Upper lobe of left lung (tissue), 6 donors: ENCODE measurements at places on chromosomes 13 and 19.

- H3K27ac ChIP-seq, result no peak overlapping the region
- no peaks in the 10 kb centered on the region for H3K4me1 ChIP-seq
- no peaks in the 10 kb centered on the region for H3K36me3 ChIP-seq
- no peak overlapping the region for H3K4me3 ChIP-seq
- DNase-seq, result no peak
Observed at GRCh38 chr13:43494206-43494605, 292.6 kb downstream of the ENOX1 start.

DNA sequence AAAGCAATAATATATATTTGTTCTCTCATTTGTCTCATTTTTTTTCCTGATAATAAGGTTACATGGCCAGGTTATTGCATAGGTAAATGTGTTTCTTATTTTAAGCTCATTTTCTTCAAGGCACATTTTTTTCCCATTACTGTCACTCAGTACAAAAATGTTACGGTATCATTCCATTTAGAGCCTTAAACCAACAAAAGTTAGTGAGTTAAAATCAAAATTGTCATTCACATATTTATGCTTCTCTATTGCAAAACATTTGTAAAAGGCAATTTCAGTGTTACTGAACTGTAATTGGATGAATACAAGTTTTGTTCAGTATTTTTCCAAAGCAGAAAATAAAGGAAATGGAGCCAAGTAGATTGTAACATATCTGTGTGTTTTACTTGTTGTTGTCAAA lies 117.6 kb upstream of the MAB21L1 start:
- no peak overlapping the region for H3K27ac ChIP-seq
- no peaks in the 10 kb centered on the region for H3K36me3 ChIP-seq

DNA sequence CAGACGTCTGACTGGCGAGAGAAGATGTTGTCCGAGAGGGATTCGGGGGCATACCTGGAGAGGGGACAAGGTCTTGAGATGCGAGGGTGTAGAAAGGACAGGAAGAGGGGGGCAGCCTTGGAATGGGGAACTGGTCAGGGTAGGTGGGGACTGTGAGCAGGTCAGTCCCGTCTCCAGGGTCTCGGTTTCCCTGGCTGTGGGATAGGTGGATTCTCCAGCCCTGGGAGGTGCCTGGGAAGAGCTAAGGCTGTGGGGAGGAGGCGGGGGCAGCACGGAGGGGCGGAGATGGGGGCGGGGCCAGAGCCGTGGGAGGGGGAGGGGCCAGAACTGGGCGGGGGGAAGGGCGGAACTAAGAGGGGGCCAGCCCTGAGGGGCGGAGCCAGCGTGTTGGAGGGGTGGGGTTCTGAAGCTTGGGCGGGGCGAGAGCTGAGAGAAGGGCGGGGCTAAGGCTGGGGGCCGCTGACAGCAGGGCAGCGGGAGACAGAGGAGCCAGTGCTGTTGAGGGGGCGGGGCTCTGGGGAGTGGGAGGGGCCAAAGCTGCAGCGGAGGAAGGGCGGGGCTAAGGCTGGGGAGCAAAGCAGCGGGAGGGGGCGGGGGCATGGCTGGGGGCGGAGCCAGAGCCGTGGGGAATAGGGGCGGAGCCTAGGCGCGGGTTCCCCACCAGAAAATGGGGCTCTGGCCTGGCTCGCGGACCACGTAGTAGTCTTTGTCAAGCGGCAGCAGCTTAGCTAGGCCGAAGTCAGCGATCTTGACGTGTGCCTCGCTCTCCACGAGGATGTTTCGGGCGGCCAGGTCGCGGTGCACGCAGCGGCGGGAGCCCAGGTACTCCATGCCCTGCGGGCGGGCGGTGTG lies 9.5 kb upstream of the INSL3 start:
- peaks cover 73% of the 10 kb centered on the region for H3K36me3 ChIP-seq
- H3K4me3 ChIP-seq, result no peak overlapping the region
- no peaks in the 10 kb centered on the region for H3K4me1 ChIP-seq
- H3K27ac ChIP-seq, result no peak overlapping the region
- peak; percentile 83 for DNase-seq

GRCh38 chr19:12676384-12676792 lies 5.3 kb downstream of the DHPS start:
- no peak overlapping the region for H3K27ac ChIP-seq
- H3K27me3 ChIP-seq, result no peaks in the 10 kb centered on the region
- peak; percentile 80 for DNase-seq
- peaks cover 63% of the 10 kb centered on the region for H3K36me3 ChIP-seq
- H3K4me3 ChIP-seq, result no peak overlapping the region

GRCh38 chr19:34263745-34264237 lies 9.4 kb downstream of the GARRE1 start:
- peaks cover 21% of the 10 kb centered on the region for H3K4me1 ChIP-seq
- no peak overlapping the region for H3K27ac ChIP-seq
- H3K27me3 ChIP-seq, result no peaks in the 10 kb centered on the region
- no peaks in the 10 kb centered on the region for H3K36me3 ChIP-seq
- no peak overlapping the region for H3K4me3 ChIP-seq
- no peak for DNase-seq

DNA sequence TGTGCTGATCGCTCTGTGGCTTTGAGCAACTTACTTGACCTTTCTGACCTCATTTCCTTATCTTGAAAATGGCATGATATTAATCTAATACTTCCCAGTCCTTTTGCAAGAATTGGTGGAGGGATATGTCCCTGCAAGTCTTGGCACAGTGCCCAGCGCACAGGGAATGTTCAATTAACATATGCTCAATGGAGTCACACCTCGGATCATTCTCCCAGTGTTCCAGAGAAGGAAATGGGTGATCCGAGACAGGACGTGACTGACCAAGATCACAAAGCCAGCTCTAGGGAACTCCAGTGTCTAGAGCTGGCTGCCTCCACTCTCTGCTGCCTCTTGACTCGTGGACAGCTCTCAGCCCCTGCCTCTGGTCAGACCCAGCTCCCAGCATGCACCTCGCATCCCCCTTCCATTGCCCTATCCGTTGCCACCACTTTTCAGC lies 3.6 kb downstream of the CDC42EP5 start:
- H3K4me3 ChIP-seq, result no peak overlapping the region
- peaks cover 38% of the 10 kb centered on the region for H3K4me1 ChIP-seq
- H3K27me3 ChIP-seq, result no peaks in the 10 kb centered on the region

DNA sequence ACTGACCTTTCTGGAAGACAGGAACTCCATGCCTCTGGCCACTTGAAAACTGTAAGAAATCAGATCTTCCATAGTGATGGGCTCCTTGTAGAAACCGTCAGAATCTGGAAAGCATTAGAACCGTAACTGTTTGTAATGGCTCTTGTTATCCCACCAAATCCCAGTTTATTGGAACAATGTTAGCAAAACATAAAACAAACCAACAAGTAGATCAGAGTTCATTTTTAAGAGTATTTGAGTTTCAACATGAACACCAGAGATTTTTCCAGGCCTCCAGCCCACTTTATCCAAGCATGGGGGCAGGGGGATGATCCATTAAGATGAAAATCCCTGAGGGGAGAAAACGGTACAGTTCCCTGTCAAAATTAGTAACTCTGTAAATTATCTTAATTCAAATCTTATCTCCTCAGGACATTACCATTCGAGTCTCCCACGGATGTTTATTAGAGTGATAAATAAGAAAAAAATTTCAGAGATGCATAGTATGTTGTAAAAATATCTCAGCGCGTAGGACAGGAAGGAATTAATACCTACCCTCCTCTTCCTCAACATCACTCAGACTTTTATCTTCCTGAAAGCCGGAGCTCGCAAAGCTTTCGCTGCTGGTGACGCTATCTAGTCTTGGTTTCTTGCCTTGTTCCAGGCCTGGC lies 172.5 kb downstream of the FLT1 start:
- no peak for DNase-seq
- H3K27ac ChIP-seq, result no peak overlapping the region
- no peak overlapping the region for H3K4me3 ChIP-seq
- no peaks in the 10 kb centered on the region for H3K36me3 ChIP-seq

GRCh38 chr13:43346427-43346826 lies 323.0 kb downstream of the DNAJC15 start:
- no peaks in the 10 kb centered on the region for H3K27me3 ChIP-seq
- H3K4me3 ChIP-seq, result no peak overlapping the region
- H3K4me1 ChIP-seq, result no peaks in the 10 kb centered on the region
- no peak overlapping the region for H3K27ac ChIP-seq
- DNase-seq, result no peak
- H3K36me3 ChIP-seq, result no peaks in the 10 kb centered on the region

DNA sequence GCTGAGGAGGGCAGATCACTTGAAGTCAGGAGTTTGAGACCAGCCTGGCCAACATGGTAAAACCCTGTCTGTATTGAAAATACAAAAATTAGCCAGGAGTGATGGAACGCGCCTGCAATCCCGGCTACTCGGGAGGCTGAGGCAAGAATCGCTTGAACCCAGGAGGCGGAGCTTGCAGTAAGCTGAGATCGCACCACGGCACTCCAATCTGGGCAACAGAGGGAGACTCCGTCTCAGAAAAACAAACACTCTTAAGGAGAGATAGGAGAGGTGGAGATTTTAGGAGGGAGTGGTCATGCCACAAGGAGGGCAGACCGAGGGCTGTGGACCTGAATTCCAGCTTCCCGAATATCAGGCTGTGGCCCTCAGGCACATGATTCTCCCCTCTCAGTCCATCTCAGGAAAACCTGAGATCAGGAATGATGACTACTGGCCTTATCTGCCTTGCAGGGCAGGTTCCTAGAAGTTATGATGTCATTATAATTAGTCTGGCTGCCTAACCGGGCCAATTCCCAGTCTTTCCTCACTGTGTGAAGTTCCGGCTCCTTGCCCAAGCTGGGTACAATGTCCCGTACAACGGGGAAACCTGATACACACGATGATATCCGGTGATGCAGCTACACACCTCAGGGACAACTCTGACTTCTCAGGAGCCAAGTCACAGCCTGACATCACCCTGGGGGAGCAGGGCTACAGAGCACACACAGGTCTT lies 2.5 kb downstream of the SLC35E1 start:
- H3K4me3 ChIP-seq, result no peak overlapping the region
- H3K27me3 ChIP-seq, result no peaks in the 10 kb centered on the region
- no peak for DNase-seq
- H3K4me1 ChIP-seq, result peaks cover 51% of the 10 kb centered on the region

GRCh38 chr19:11192957-11193939 lies 4.1 kb downstream of the KANK2 start:
- DNase-seq, result peak; percentile 84
- peaks cover 75% of the 10 kb centered on the region for H3K4me1 ChIP-seq
- no peaks in the 10 kb centered on the region for H3K27me3 ChIP-seq
- H3K36me3 ChIP-seq, result peaks cover 8% of the 10 kb centered on the region
- H3K27ac ChIP-seq, result peak overlapping the region; percentile 92

GRCh38 chr13:44815623-44816022 lies 173.6 kb downstream of the NUFIP1 start:
- H3K27me3 ChIP-seq, result no peaks in the 10 kb centered on the region
- no peak overlapping the region for H3K27ac ChIP-seq
- peaks cover 4% of the 10 kb centered on the region for H3K4me1 ChIP-seq
- no peaks in the 10 kb centered on the region for H3K36me3 ChIP-seq

DNA sequence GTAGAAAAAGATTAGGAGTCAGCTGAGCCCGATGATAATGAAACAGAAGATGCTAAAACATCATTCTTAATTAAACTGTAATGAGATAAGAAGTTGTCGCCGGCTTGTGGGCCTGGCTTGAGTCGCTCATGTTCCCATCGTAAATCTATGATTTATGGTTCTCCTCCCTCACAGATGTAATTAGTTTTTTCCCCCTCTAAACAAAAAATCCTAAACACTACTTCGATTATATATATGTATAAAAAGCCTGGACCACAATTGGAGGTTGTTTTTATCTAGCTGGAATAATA lies 151.3 kb downstream of the PTPRS start:
- no peaks in the 10 kb centered on the region for H3K4me1 ChIP-seq
- H3K27ac ChIP-seq, result no peak overlapping the region
- H3K4me3 ChIP-seq, result no peak overlapping the region
- no peak for DNase-seq
- no peaks in the 10 kb centered on the region for H3K27me3 ChIP-seq
- H3K36me3 ChIP-seq, result no peaks in the 10 kb centered on the region

DNA sequence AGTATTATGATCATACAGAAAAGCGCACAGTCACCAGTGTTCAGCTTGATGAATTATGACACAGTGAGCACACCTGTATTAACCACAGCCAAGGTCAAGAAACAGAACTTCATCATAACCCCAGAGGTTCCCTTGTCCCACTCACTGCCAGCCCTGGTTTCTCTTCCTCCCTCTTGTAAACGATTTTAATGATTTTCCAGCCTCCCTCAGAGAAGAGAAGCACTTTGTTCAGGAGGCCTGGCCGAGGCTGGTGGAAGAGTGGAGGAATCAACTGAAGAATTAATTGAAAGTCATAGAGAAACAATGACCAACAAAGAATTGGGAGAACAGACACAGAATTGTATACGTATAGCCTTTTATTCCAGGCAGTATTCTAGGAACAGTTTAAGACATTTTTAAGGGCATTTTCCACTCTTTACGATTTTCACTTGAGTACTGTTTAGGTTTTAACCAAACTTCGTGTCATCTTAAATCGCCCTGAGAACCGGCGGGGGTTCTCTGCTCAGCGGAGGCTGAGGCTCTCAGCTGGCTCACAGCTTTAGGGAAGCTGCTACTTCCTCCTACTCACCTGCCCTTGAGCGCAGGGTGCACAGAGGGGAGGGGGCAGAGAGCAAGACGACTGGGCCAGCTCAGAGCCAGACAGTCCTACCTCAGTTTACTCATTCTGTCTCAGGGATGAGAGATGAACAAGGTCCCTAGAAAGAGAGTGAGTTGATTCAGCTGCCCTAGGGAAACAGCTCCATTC lies 108.6 kb downstream of the AKAP11 start:
- H3K36me3 ChIP-seq, result no peaks in the 10 kb centered on the region
- DNase-seq, result no peak
- H3K4me3 ChIP-seq, result no peak overlapping the region
